CD4-positive, alpha-beta T cell treated with Interleukin-1 beta for 1 hour (primary cell): ENCODE measurements at places on chromosomes 7 and 10.
A peak's percentile ranks its signal among the peaks of the same experiment; 100 is the strongest.

GRCh38 chr10:69957886-69958555 lies 94.6 kb upstream of the MACROH2A2 start:
- peak; percentile 23 for DNase-seq

DNA sequence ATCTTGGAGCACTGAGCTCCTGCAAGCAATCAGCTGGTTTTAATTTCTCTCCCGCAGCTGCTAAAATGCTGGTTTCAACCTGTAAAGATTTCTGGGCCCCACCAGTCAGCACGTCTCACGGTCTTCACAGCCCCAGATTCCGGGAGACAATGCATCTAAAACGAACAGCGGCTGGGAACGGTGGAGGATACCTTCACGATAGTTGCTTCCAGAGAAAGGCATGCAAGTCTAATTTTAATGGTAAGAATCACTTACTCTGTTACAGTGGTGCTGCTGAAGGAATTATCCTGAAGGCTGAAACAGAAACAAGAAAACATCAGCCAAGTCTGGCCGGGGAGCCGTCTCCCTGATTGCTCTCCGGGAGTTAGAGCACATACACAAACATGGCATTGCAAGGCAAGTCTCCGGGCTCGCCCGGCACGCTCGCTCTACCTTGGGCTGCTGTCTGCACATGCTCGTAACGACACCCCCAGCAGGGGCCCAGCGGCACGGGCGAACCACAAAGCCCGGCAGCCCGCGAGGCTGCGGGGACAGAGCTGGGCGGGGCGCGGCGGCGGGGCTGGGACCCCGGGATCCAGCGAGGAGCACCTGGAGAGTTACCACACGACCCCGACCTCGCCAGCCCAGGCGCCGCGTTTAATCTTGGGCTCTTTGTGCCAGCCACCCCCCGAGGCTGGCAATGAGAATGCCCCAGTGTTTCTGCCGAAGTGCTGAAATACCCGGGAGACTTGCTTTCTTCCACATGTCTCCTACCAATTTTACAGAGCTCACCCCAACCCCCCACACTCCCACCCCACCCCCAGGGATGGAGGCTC lies at the start of gene FAM13C:
Gene FAM13C, minus strand, starts transcription at position 406 of the 815 bp plus-strand sequence. Its CDS starts 89 bp downstream, at position 317.
- no peak for DNase-seq

DNA sequence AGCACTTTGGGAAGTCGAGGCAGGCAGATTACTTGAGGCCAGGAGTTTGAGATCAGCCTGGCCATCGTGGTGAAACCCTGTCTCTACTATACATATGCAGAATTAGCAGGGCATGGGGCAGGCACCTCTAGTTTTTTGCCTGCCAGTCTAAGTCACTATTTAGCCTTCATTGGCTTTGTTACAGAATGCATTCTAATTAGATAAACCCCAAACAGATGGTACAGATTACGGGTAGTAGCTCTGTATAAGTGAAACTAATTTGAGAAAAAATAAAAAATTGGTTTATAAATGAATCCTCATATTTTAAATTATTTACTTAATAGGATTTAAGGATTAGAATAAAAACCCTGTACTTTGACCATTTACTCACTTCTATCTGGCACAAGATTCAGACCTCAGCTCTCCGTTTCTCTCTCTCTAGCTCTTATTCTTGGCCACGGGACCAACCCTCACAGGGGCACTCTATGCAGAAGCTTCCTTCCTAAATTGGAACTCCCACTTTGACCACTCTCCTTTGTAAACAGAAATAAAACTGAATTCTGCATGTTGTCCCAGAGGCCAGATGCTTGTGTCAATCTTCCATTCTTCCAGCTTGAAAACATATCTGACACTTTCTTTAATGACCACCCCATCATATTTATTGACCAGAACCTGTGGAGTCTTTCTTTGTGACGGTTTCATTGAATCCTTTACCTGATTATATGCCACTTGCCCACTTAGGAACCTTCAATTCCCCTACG lies 26.8 kb downstream of the BET1 start:
- DNase-seq = no peak

DNA sequence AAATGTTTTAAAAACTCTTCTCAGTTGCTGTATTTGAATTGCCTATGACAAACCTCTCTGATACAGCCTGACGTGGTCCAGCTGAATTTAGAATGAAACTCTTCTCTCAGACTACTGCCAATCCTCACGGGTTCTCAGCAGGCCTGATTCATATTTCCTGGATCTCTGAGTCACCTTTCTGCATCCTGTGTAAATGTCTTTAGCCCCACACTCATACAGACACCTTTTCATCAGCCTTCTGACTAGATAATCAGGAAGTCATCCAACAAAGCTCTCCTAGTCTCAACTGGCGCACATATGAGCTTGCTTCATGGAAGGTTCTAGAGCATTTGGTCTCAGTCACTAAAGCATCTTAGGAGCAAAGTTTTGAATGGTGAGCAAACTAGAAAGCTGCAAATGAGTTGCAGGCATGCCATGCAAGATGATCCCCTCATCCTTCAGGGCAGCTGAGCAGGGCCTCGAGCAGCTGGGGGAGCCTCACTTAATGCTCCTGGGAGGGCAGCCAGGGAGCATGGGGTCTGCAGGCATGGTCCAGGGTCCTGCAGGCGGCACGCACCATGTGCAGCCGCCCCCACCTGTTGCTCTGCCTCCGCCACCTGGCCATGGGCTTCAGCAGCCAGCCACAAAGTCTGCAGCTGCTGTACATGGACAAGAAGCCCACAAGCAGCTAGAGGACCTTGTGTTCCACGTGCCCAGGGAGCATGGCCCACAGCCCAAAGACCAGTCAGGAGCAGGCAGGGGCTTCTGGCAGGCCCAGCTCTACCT lies 182.8 kb downstream of the ARHGAP12 start:
- DNase-seq = no peak

- DNase-seq = no peak
Observed at GRCh38 chr7:92602352-92603088, 12.3 kb upstream of the FAM133B start.

- DNase-seq = no peak
Observed at GRCh38 chr10:11887381-11888227, 64.4 kb downstream of the PROSER2 start.

GRCh38 chr10:108338146-108338545 lies 1173.6 kb upstream of the SORCS1 start:
- no peak for DNase-seq

- DNase-seq = peak; percentile 26
Observed at GRCh38 chr10:17235136-17235535, 7.1 kb downstream of the VIM start.

GRCh38 chr10:86651021-86651471 lies 3.3 kb upstream of the OPN4 start:
- DNase-seq = no peak

GRCh38 chr7:137990251-137990941 lies 11.5 kb downstream of the CREB3L2 start:
- no peak for DNase-seq

GRCh38 chr10:32938554-32939061 lies 19.4 kb downstream of the ITGB1 start:
- no peak for DNase-seq

GRCh38 chr7:83085299-83085698 lies 77.4 kb downstream of the PCLO start:
- DNase-seq = no peak

DNA sequence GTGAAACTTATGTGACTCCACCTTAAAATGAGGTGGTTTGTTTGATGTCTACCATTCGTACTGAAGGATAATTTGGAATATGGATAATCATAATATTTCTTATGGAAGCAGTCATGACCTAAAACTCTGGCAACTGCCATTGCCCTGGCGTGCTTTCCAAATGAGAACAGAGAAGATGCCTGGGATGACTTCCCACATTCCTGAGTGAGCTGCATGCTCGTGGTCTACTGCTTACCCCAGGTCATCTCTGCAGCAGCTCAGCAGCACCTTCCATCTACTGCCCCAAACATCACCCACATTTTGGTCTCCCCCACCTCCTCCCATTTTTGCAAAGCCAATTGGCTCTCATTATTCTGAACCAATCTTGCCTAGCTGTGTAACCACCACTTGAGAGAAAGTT lies 40.1 kb downstream of the LYZL1 start:
- no peak for DNase-seq

GRCh38 chr7:2299131-2299829 lies 15.0 kb downstream of the SNX8 start:
- DNase-seq = peak; percentile 31

DNA sequence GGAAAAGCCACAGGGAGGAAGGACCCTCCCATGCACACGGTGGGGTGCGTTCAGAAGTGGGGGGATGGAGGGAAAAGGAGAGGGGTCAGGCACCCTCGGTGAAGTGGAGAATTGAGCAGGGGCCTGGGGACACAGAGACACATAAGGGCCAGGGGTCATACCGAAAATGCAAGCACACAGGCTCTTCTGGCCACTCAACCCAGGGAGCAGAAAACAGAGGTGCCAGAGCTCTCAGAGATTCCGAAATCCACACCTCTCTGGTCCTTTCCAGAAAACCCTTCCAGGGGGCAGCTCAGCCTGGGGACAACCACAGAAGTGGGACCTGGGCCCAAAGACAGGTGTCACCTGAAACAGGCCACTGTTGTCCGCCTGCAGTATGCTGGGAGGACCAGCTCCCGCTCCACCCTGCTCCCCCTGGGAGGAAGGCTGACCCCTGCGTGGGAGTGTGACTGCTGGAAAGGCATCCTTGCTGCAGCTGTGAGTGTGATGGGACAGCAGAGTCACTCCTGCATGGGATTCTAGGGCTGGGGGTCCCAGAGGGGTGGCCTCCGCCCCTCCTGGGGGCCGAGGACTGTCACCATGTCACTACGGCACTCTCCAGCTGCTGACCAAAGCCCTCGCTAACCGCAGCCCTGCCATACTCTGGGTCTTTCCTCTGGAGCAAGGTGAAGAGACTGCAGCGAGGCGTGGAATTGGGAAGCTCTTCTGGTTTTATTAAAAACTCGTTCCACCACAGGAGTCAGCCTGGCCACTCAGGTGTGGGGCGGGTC lies 63.1 kb downstream of the TMEM209 start:
- DNase-seq = no peak

- no peak for DNase-seq
Observed at GRCh38 chr10:76871697-76872295, 765.8 kb downstream of the KCNMA1 start.
